WTC11 (cell line): ENCODE measurements at places on chromosomes 3 and 15. TPM values are rescaled to one million over a fixed set of nuclear protein-coding genes. Genes with fewer than 3 reads are reported as not detected.

DNA sequence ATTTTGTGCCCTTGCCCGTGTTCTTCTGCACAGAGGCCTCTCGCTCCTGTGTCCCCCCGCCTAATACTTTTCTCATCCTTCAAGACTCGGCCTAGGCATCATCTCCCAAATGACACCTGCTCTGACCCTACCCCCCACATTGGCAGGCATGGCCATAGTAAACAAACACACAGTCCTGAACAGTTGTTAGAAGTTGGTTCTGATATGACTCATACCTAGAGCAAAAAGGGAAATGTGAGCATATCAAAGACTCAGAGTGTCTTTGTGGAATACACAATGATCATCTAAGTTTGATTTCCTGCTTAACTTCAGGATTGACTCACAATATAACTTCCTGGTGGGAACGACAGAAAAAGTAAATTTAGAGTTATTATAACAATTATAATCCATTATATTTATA, 120.5 kb downstream of the POLR2M start:
- DNase-seq, result no peak
- no peaks in the 10 kb centered on the region for H3K36me3 ChIP-seq

GRCh38 chr3:66487465-66487864, 13.4 kb downstream of the LRIG1 start:
- peak overlapping the region; percentile 61 for H3K27ac ChIP-seq
- H3K36me3 ChIP-seq, result peaks cover 8% of the 10 kb centered on the region; the same call in 1 of the 2 replicates
- no peak overlapping the region for H3K4me3 ChIP-seq
- H3K27me3 ChIP-seq, result no peaks in the 10 kb centered on the region
- peaks cover 90% of the 10 kb centered on the region for H3K4me1 ChIP-seq
- no peak for DNase-seq

DNA sequence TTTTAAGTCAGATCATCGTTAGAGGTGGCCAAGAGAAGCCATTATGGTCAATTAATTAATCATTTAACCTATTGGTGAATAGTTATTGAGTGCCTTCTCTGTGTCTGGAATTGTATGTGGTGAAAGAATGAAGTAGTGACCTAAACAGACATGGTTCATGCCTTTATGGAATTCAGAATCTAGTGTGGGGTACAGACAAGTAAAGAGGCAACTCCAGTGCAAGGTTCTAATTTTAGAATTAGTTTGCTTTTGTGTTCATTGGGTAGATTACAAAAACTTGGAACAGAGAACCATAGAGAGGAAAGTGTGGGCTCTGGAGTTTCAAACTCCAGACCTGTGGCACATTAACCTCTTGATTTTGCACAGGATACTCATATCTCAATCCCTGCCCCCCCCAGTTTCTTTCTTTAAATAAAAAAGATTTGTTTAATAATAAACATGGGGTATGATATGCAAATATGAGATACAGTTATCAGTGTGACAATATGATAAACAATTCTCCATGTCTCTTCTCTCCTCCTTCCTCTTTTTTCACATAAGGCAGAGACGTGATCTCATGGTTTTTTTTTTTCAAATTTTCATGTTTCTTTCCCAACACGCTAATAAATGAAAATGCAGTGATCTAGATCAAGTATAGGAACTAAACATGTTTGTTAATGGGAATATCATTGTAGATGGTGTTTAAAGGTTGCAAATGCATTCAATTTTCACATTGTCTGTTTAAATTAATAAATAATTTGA, 117.9 kb downstream of the MITF start:
- no peaks in the 10 kb centered on the region for H3K36me3 ChIP-seq
- no peak for DNase-seq
- H3K4me3 ChIP-seq, result no peak overlapping the region

- H3K27me3 ChIP-seq, result no peaks in the 10 kb centered on the region
- H3K4me1 ChIP-seq, result peaks cover 4% of the 10 kb centered on the region
- DNase-seq, result no peak
Observed at GRCh38 chr3:111538681-111539083, 3.3 kb upstream of the CD96 start.

GRCh38 chr3:119145500-119146167, at the start of gene TEX55:
TEX55 (plus strand) TSS chr3:119146165; CDS start chr3:119146190, 25 bp downstream.
- no peak within 1 kb of the TSS for H3K4me3 ChIP-seq
- no peak within 1 kb of the TSS for H3K27ac ChIP-seq
- peaks cover 2% of the 10 kb centered on the region; the same call in 1 of the 2 replicates for H3K36me3 ChIP-seq
- no peaks in the 10 kb centered on the region for H3K4me1 ChIP-seq
- H3K27me3 ChIP-seq, result peaks cover 2% of the 10 kb centered on the region; the same call in 1 of the 2 replicates
- DNase-seq, result no peak

GRCh38 chr3:132034097-132034485, 723 bp downstream of the CPNE4 start:
- peaks cover 42% of the 10 kb centered on the region for H3K27me3 ChIP-seq
- peak; percentile 21 for DNase-seq
- H3K27ac ChIP-seq, result peak overlapping the region; percentile 64
- H3K36me3 ChIP-seq, result no peaks in the 10 kb centered on the region
- peak overlapping the region; percentile 94 for H3K4me3 ChIP-seq

- H3K27ac ChIP-seq, result no peak overlapping the region
- H3K36me3 ChIP-seq, result peaks cover 11% of the 10 kb centered on the region
- H3K4me1 ChIP-seq, result peaks cover 5% of the 10 kb centered on the region
- H3K4me3 ChIP-seq, result no peak overlapping the region
- DNase-seq, result no peak
- H3K27me3 ChIP-seq, result peaks cover 7% of the 10 kb centered on the region; the same call in 1 of the 2 replicates
Observed at GRCh38 chr3:25125201-25125600, 302.9 kb upstream of the RARB start.

DNA sequence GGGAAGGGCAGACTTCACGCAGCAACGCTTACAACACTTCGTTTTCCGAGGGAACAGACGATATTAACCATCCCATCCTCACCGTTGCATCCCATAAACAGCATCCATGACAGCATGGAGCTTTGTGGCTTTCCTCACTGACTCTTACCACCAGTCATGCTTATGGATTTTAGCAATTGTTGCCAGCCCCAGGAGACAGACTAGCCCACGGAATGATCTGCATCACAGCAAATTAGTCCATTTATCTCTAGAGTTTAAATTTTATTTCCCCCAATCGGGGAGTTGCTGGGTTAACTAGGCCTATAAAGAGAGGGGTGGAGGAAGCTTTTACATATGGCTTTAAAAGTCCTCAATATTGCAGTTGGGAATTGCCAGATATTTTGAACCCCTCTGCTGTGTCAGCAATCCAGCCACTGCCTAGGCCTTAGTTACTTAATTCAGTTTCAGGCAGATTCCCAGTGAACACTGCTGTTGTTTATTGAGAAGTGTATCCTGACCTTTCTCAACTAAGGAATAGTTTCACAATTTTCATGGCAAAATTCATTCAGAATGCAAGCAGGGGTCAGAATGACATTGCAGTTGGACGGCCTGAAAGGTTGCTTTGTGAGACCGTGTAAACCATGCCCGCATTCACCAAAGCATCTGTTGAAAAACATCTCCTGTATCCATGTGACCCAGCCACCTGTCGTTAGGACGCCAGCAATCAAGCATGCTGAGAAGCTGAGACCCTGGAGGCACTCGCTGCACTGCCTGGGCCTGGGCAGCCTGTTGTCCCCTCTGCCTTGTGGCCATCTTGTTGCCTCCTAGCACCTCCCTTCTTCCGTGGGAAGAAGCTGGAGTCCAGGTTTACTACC, 397.4 kb upstream of the TPM1 start:
- no peak overlapping the region for H3K4me3 ChIP-seq
- H3K36me3 ChIP-seq, result no peaks in the 10 kb centered on the region
- peaks cover 17% of the 10 kb centered on the region for H3K4me1 ChIP-seq
- H3K27ac ChIP-seq, result peak overlapping the region; percentile 47

DNA sequence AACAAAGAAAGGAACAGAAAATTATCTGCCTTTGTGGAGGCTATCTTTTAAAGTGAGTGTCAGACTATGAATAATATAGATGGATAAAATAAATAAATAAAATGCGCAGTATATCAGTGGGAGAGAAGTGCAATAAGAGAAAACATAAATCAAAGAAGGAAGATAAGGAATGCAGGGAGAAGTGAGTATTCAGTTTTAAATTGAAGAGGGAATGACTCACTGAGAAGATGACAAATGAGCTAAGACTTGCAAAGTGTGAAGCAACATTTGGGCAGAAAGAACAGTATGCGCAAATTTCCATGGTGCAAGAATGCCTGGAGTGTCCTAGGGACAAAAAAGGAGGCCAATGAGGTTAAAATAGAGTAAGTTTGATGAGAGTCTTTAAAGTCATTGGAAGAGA, 1300.1 kb upstream of the ALCAM start:
- no peak overlapping the region for H3K27ac ChIP-seq
- H3K4me3 ChIP-seq, result no peak overlapping the region
- H3K4me1 ChIP-seq, result peaks cover 24% of the 10 kb centered on the region
- 0 out of 2 replicates have a peak, but pooled peaks cover under 1% of the 10 kb centered on the region for H3K36me3 ChIP-seq

MESD gene
- total RNA-seq, result 26.9 to 28.3 TPM (median 27.9 TPM) in 3 replicates

PP2D1 gene
- total RNA-seq, result not detected in 3 replicates

RLBP1 gene
- not detected in 3 replicates for total RNA-seq

ITIH1 gene
- total RNA-seq, result 0.26 to 0.69 TPM (median 0.50 TPM) in 3 replicates

IGDCC3 gene
- total RNA-seq, result 49.2 to 53.5 TPM (median 53.5 TPM) in 3 replicates

CHRM5 gene
- total RNA-seq, result not detected in 3 replicates

MOBP gene
- 0.13 to 0.39 TPM in 2 of 3 replicates, not detected in the other for total RNA-seq

MITF gene
- 0.44 to 1.3 TPM (median 1.3 TPM) in 3 replicates for total RNA-seq

NPAP1 gene
- 0.11 to 0.13 TPM (median 0.11 TPM) in 3 replicates for total RNA-seq

ZNF621 gene
- 17.7 to 20.5 TPM (median 20.0 TPM) in 3 replicates for total RNA-seq
